ENCODE measurements at places on chromosomes 7 and 10.

DNA sequence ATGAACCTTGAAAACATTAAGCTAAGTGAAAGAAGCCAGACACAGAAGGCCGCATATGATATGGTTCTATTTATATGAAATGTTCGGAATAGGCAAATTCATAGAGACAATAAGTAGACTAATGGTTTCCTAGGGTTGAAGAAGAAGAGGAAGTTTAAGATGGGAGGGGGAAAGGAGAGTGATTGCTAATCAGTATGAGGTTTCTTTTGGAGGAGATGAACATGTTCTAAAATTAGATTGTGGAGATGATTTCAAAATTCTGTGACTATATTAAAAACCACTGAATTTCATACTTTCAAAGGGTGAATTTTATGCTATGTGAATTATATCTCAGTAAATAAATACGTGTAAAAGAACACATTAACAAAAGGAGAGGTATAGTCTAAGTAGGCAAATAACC, 176.4 kb upstream of the HPS1 start:
- DNase-seq = no peak

- DNase-seq = peak; percentile 65
These were observed 236.8 kb downstream of the FRMD4A start for GRCh38 chr10:14093730-14094484.

DNA sequence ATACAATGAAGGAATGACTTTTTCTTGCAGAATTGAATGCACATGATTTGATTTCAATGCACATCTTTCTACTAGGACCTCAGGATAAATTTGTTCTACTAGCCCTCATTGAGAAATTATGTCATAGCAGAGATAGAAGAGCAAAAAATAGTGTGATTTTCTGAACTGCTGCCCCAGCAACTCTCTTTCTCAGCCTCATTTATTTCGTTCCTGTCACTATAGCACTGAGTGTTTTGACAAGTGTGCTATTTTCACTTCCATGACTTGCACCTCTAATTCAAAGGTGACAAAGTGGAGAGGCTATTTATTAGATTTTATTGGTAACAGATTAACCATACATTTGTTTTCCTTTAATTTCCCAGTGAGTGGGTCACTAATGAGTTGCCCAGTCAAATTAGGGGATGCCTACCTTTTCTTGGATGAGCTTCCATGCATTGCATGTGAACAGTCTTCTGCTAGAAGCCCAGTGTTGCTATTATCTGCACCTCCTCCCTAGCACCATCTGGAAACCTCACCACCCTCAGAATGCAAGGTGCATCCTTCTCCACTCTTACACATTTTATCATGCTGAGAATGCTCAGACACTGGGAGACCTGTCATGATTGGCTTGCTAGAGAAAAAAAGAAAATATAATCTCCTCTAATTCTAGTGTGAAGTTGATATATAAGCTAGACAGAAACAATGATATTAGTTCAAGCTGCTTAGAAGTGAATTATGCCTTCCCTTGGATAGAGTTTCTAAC, 119.6 kb upstream of the CTTNBP2 start:
- no peak for DNase-seq

DNA sequence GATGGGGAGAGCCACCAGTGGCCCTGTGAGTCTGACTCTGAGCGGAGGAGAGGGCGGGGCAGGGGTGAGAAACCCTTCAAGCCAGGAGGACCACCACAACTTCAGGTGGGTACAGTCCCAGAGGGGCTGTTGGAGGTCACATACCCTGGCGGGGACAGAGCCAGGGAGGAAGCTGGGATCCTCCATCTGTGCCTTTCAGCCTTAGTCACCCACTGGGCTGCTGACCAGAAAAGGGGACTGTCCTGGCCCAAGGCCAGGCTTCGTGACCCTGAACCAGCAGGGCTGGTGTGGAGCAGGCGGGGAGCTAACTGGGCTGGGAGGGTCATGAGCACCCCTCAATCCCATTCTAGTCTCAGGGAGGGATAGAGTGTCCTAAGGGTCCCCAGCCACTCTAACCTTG, 1.5 kb upstream of the CALHM3 start:
- DNase-seq = no peak

- DNase-seq = no peak
These were observed 502.6 kb upstream of the AUTS2 start for GRCh38 chr7:69095649-69096048.

DNA sequence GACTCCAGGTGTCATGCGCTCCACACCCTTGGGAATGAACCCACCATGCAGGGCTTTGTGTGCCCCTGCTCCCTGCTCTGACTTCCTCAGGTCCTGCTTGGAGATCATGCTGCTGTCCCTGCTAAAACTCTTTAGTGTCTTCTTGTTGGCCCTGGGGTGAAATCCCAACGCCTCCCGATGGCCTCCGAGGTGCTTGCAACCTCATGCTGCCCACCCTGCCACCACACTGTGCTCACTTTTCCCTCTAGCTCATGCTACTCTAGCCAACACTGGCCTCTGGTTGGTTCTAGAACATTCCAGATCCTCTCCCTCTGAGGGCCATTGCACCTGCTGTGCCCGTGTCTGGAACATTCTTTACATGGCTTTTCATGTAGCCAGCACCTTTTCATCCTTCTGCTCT, 227.7 kb downstream of the ADAM12 start:
- no peak for DNase-seq

GRCh38 chr7:126403040-126403439, 849.7 kb downstream of the GRM8 start:
- no peak for DNase-seq

GRCh38 chr7:121002048-121002756, 13.7 kb downstream of the CPED1 start:
- DNase-seq = no peak

DNA sequence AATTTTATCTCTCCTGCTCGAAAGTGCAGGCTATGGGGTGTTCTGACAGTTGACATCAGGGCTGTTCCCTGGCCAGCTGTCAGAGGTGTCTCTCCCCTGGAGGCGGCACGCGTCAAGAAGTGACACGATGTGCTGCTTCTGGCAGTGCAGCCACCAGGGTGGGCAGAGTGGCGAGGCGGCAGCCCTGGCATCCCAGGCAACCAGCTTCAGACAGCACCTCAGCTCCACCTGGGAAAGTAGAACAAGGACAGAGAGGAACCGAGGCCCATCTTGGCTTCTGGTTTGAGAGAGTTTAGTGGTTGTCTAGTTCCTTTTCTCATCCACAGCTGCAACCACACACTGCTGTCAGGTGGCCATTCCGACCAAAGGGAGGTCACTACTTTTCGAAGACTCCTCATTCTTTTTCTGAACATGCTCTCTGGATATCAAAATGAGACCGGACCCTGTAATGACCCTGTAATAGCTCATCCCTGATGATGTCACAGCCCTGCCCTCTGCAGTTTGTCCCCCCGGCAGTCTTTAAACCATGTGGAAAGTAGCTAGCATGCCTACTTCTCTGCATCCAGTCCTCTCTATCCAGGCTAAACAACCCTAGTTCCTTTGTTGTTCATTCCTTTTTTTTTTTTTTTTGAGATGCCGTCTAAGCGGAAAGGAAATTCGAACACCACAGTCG, 381.0 kb upstream of the NRP1 start:
- no peak for DNase-seq

DNA sequence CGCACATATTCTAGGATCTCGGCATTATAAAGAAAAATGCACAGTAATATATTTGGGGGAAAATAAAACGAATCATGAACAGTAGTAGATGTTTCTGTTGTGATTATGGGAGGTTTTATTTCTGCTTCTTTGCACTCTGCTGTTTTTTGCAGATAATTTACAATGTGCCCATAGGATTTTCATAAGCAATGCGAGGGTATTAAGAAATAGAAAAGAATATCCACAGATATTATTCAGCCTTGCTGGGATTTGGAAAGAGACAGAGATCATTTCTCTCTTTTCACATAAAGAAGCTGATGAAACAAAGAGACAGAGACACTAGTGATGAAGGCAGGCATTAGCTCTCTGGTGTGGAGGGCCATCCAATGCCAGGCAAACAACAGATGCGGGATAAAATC, 158.6 kb downstream of the KCNMA1 start:
- no peak for DNase-seq

GRCh38 chr10:28503114-28503513, 29.8 kb upstream of the WAC start:
- DNase-seq = no peak

DNA sequence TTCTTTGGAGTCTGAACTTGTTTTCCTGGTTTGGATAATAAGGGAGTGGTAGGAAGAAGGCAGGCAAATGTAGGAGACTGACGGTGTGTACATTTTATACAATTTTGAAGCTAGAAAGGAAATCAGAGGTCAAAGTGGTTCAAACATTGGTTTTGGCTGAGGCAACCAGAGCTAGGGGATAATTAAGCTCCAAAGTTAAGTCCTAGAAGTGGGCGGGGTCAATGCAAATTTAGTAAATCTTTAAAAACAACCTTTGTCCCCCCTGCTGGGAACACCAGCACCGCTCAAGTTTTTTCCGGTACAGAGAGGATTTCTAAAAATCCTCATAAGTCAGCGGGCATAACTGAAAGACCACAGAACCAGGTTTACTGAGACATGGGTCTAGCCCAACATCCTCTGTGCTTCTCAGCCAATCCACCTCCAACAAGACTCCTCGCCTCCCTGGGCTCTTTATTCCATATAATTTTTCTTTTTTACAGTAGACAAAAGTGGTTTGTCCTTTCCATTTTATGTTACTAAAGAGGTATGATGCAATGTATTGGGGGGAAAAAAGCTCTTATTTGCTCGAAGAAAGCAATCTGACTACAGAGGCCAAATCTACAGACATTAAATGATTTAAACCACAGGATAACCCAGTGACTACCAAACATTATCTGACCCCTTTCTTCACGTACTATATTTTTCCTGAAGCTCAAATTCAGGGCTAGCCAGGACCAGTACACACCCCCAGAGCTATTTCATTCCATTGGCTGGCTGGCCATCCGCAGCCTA, 1.6 kb downstream of the GLUD1 start:
- peak; percentile 2 for DNase-seq

Data from SK-MEL-5 (cell line).